Hematopoietic multipotent progenitor cell treated with erythropoietin and hydrocortisone succinate and interleukin-3 and kit ligand, for 17 days (in vitro differentiated cells): ENCODE measurements at places on chromosomes 6 and 20.

GRCh38 chr6:83265384-83265783 lies 72.2 kb downstream of the RWDD2A start:
- no peak for DNase-seq

DNA sequence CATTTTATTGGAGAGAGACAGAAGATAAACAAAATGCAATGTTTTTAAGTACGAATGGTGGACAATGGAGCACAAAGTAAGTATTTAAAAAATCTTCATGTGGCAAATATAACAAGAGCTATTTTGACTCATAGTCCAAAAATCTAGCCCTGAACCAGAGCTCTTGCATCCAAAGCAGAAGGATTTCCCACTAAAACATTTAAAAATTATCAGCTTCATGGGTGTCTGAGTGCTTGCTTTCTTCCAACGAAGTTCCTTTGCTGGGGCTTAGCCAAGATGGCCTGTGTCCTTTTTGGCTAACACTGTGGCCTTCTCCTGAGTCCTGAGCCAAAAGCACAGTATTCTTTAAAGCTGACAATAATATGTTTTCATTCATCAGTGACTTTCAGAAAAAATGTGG lies 161.7 kb downstream of the RIMS1 start:
- DNase-seq, result no peak

GRCh38 chr20:18197382-18198070 lies 59.9 kb downstream of the KAT14 start:
- no peak for DNase-seq

DNA sequence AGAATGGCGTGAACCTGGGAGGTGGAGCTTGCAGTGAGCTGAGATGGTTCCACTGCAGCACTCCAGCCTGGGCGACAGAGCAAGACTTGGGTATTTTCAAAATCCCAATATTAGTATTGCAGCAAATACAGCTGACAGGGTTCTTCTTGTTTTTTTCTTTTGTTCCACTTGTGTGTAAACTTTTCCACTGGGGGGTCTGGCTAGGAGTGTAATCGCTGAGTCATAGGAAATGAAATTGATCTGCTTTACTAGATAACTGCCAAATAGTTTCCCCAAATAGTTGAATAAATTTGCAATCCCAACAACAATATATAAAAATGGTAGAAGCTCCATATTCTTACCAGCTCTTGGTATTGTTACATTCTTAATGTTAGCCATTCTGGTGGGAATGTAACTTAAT lies 526.0 kb upstream of the SOX4 start:
- no peak for DNase-seq

- no peak for DNase-seq
These were observed 88.3 kb downstream of the DLGAP4 start for GRCh38 chr20:36394340-36394965.

GRCh38 chr6:54617730-54618129 lies 228.8 kb upstream of the FAM83B start:
- no peak for DNase-seq

GRCh38 chr6:38651121-38651784 lies 11.5 kb upstream of the BTBD9 start:
- no peak for DNase-seq

- no peak for DNase-seq
These were observed 178.7 kb downstream of the TBXT start for GRCh38 chr6:165988757-165989456.

- DNase-seq, result no peak
These were observed 27.2 kb upstream of the EFHC1 start for GRCh38 chr6:52392944-52393343.

DNA sequence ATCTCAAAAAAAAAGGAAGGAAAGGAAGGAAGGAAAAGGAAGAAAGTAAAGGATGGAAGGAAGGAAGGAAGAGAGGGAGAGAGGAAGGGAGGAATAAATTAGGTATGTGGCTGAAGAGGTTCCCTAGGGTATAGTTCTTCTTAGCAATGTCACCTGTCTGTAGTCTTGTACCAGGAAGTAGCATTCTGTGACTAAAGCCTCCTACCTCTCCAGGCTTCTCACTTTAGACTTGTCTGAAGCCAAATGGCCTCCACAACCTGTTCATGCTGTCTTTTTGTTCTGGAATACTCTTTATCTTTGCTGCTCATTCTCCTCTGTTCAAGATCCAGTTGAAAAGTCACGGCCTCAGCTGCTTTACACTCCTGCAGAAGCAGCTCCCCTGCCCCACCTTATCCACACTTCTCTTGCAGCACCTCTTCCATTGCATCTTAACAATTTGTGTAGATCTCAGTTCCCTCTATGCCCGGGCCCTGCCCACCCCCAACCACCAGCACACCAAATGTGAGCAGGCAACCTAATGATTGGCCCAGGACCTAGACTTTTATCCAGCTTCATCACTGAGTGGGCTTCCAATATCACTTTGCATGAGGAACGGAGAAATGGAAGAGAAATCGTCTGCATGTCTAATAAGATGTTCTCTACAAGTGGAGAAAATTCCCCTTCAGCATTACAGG lies 19.1 kb downstream of the GCNT2 start:
- DNase-seq, result no peak

DNA sequence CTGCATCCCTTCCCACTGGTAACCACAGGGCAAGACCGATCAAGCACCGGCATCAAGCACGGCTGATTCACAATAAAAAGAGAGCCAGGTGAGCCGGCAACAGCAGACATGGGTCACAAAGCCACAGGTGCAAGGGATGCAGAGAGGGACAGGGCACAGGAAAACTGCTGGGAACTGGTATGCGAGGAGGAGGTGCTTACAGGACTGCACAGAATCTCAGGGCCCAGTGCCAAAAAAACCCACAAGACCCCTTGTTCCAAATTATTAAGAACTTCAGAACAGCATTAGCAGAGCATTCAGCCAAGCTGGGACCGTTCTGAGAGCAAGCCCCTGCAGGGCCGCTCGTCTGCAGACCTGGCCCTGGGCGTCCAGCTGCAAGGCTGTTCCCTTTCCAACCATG lies 35.4 kb downstream of the BFSP1 start:
- no peak for DNase-seq

- DNase-seq, result peak; percentile 26
These were observed 10.2 kb downstream of the TRIM10 start for GRCh38 chr6:30150671-30151395.

DNA sequence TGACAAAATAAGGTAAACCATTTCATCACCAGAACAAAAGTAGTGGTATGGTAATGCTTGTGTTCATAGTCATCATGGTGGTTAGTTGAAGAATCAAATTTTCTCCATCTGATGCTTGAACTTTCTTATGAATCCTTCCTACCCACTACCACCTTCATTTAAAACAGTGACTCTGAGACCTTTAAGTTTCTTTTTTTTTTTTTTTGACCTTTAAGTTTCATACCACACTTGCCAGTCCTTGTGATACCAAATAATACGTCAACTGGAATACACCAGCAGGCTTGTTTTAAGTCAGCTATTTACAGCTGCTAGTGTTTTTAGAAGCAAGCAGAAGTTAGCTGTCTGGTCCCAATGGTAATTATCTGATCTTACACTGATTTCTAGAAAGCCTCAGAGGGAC lies 413.4 kb upstream of the SOX4 start:
- DNase-seq, result no peak

DNA sequence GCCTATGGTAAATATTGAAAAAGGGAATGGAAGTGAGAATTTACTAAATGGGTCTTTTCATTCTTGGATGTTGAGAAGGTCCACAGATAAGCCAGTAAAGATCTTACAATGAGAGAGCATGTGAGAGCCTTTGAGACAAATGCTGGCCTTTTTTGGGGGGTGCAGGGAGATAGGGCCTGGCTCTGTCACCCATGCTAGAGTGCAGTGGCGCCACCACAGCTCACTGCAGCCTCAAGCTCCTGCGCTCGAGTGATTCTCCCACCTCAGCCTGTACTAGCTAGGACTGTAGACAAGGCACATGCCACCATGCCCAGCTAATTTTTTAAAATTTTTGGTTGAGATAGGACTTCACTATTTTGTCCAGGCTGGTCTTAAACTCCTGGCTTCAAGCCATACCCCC lies 63.2 kb upstream of the TMEM181 start:
- no peak for DNase-seq

DNA sequence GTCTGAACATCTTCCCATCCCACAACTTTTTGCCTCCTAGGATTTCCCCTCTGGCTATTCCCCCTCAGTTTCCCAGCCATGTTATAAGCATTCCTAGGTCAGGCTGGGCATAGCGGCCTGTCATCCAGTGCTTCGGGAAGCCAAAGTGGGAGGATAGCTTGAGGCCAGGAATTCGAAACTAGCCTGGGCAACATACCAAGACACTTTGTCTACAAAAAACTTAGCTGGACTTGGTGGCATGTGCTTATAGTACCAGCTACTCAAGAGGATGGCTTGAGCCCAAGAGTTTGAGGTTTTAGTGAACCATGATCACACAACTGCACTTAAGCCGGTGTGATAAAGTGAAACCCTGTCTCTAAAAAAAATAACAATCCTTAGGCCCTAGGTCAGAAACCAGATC lies 447.4 kb downstream of the KIF16B start:
- no peak for DNase-seq

DNA sequence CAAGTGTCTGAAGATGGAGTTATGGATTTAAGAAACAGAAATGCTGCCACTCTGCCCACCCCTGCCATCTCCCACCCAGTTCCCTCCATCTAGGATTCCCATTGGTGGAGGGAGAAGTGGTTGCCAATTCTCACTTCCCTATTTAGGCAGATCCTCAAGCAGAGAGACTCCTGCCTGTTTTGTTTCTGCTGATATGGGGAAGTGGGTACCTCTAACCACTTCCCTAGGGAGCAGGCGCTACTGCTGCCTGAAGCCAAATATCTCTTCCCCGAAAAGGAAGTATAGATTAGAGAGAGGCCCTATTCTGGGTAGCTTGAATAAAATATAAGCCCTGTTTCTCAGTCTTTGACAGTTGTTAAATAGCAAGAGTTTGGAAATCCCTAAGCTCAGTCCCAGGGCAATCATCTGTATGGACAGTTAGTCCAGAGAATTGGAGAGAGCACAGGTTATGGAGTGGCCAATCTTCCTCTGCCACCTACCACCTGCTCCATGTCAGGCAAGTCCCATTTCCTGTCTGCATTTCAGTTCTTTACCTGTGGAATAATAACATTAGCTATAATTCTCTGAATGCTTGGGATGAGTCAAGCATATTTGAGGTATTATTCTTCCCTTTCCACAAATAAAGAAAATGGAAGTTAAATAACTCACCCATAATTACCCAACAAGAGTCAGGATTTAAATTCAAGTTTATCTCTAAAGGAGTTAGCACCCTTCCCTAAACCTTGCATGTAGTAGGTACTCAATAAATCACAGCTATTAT lies 2.6 kb upstream of the ADGB start:
- DNase-seq, result no peak

GRCh38 chr20:61855286-61855685 lies 210.4 kb downstream of the TAF4 start:
- no peak for DNase-seq

- DNase-seq, result no peak
These were observed 19.7 kb downstream of the RBL1 start for GRCh38 chr20:37075932-37076685.

DNA sequence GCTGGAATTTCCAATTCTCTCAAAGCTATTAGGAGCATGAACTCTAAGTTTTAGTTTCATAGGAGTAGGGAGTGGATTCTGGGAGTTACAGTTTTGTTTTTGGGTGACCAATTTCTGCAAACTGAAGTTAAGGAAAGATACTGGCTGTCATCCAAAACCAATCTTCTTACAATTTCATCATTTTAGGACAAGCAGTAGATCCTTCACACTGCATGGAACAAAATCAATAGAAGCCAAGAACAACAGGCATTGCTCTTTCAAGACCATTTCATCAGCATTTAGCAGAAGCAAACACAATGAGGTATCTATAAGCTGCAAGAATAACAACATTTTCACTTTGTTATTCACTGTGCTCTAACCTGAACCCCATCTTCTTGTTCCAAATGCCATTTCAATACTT lies 173.0 kb downstream of the GMDS start:
- no peak for DNase-seq

DNA sequence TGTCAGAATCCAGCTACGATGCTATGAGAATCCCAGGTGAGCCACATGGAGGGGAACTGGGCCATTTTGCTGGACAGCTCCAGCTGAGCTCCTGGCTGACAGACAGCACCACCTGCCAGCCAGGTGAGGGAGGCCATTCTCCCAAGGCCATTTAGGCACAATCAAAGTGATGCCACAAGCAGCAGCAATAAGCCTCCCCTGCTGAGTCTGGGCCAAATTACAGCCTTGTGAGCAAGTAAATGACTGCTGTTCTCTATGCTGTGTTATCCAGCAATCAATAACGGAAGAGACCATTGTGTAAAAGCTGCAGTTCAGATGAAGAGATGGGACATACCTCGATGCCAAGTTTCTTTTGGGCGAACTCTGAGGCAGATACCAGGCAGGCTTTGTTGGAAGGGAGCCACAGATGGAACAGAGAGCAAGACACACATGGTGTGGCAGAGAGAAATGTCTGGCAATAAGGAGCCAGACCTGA lies 14.0 kb upstream of the SCGN start:
- DNase-seq, result no peak

DNA sequence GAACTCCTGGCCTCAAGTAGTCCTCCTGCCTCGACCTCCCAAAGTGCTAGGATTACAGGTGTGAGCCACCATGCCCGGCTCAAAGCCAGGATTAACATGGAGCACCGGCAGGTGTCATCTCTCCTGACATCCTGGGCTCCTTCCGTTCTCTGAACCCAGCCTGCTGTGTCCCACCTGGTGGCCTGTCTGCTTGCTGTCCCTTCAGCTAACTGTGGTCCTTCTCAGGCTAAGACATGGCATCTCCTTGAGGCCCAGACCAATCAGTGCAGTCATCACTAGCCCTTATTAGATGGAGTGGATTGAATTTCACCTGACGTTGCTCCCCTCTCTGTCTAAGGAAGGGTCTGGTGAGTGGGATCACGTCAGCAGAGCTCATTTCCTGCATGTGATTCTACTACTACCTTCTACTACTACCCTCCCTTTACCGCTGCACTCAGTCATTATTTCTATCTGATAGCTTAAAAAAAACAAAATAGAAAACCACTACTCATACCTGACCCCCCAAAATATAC lies 28.0 kb upstream of the SYNJ2 start:
- DNase-seq, result no peak

GRCh38 chr6:113361014-113361645 lies 496.0 kb upstream of the MARCKS start:
- DNase-seq, result no peak

DNA sequence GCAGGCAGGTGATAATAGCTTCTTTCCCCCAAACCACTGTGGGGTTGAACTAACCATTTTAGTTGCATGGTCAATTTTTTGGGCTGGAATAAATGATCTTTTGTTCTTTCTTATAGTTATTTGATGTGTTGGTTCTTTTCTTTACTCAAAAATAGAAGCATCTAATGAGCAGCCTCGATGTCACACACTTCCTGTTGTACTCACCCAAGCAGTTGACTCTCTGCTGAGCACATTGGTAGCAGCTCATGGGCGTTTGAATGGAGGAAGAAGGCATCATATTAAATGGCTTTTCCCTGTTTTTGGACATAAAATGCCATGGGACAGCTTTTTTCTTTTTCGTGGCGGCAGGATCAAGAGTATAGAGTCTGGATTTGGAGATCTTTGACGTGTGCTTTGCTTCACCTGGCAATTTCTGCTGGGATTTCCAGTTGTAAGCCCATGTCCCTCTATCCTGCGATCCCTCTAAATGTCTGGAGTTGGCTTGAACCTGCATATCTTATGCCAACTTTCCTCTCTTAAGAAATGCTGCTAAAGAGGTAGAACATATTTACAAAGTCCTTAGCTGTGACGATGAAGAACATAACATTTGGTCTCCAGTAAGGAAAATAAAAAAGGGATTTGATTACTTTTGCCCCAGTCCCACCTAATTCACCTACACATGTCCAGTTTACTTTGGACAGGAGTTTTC lies 268.3 kb downstream of the PRL start:
- no peak for DNase-seq
